ENCODE measurements at places on chromosomes 11 and 22.

- DNase-seq, result no peak
Measured at GRCh38 chr11:111335549-111335948, 37.2 kb downstream of the POU2AF3 start.

DNA sequence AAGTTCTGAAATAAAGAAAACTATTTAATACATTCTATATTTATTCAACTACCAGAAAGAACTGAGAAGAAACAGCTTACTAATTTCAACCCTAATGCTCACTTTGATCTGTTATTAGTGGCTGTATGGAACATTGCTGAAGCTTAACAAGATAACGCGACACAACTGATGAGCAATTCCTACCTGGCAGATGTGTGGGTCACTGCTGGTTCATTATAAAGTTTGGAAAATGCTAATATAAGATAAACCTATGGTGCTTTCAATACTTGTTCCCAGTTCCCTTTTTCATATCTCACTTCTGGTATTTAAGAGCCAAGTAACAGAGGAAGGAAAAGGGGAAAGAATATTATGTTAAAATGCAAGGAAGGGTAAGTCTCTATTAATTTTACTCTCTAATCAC is 10.5 kb downstream of the CTSC start:
- no peak for DNase-seq

DNA sequence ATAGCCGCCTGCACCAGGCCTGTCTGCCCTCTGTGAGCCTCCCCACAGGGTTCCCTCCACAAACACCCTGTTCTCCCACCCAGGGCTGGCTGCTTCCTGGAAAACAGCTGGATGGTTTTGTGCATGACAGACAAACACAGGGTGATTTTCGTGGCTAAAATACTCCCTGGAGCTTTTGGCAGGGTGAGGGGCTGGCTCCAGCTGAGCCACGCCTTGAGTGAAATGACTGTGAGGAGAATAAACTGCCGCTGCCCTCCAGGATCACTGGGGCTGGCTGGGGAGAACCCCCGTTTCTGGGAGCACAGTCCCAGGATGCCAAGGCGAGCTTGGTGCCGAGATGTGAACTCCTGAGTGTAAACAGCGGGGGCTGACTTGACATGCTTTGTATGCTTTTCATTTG is 20.3 kb upstream of the PPP6R3 start:
- DNase-seq, result no peak

DNA sequence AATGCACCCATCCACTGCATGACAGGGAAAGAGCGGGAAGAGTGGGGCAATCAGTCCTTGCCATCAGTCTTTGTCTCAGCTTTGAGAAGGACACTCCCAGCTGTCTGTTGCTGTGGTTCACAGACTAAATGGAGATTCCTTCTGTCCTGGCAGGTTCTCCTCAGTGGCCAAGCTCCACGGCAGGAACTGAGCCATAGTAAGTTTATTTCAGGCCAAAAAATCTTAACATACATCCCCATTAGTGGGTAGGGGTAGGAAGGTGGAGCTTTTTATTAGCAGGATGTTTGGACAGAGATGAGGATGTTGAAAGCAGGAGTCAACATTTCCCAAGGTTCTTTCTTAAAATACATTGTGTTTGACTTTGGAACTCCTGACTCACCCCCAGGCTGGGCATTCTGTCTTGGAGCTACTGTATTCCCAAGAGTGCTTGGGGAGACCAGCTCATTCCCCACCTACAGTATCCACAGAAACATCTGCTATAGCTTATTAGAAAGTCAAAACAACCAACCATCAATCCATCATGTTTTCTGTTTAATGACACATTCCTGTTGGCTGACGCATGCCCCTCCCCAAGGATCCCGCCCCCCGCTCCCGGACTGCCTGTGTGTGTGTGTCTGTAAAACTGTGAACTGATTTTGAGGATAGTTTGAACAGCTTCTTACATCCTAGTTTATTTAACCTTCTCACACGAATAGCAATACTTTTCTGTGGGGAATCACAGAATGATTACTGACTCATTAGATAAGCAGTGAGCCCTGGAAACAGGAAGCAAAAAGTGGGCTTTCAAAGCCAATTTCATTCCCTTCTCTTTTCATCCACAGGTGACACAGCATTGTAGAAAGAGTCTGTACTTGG is 109.5 kb downstream of the CCDC81 start:
- DNase-seq, result no peak

DNA sequence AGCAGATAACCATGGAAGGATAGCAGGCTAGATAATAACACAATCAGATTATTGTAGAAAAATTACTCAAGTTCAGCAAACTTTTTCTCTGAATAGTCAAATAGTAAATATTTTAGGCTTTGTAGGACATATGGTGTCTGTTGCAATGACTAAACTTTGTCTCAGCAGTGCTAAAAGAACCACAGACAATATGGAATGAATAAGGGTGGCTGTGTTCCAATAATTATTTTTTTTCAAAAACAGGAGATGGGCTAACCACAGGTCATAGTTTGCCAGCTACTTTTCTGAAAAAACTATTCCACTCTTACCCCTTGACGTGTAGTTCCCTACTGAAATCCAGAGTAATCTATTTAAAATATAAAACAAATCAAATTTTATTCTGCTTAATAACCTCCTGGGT is 153.9 kb upstream of the LRRC4C start:
- DNase-seq, result no peak

GRCh38 chr11:93700830-93701229 is 39.3 kb downstream of the CEP295 start:
- DNase-seq, result no peak

DNA sequence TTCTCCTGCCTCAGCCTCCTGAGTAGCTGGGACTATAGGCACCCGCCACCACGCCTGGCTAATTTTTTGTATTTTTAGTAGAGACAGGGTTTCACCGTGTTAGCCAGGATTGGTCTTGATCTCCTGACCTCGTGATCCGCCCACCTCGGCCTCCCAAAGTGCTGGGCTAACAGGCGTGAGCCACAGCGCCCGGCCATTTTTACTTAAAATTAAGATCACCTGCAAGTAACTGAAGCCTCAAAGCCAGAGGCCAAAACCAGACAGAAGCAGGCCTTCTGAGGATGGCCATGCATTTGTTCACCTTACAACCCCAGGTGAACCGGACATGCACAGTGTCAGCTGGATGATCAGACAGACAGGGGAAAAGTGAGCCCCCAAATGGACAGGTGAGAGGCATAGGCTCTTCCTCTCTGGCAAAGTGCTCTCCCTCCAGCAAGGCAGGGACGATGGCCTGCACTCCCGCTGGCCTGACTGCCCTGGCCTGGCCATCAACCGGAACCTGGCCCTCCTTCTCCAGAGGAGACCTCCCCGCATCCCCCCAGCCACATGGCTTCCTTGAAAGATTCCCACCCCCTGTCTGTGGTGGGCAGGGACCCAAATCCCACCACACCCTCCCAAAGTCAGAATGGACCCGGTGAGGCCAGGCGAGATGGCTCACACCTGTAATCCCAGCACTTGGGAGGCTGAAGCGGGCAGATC is 25.9 kb downstream of the APOBEC3H start:
- DNase-seq, result no peak

- no peak for DNase-seq
Measured at GRCh38 chr11:118661425-118662301, 17.8 kb downstream of the TREH start.

- no peak for DNase-seq
Measured at GRCh38 chr11:119671051-119671450, 57.9 kb downstream of the NECTIN1 start.

DNA sequence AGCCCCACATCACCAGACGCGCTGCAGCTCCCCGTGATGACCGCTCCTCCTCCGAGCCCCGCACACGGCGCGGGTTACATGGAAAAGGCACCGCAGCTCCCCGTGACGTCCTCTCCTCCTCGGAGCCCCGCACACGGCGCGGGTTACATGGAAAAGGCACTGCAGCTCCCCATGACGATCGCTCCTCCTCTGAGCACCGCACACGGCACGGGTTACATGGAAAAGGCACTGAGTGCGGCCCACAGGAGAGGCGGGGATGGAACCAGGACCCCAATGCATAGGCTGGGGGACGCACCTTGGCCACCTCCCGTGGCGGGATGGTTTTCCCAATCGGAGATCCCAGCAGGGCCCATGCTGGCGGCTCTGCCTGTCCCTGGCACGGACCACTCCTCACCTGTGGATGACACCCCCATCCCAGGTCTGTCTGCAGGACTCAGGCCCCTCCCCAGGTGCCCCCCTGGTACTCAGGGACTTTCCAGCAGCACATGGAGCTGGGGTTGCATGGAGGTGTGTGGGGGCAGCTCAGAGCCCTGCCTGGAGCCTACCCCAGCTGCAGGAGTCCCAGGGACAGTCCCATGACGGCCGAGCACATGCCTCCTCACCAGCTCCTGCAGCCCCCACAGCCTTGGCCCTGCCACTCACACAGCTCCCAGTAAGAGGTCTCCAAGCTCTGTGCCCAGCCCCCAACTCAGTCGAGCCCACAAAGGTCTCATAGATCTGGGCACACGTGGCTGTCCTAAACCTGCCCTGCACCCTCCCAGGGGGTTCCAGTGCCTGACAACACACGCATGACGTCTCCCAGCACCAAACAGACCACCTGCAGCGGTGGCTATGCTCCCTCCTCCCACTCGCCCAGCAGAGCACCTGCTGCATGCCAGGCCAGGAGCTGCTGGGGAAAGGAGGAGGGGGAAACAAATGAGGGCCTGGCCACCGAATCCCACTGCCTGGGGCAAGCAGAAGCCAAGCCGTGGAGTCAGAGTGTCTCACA is 166.6 kb downstream of the BRD1 start:
- no peak for DNase-seq

- DNase-seq, result peak; percentile 10
Measured at GRCh38 chr11:69337211-69337721, 43.3 kb downstream of the MYEOV start.

DNA sequence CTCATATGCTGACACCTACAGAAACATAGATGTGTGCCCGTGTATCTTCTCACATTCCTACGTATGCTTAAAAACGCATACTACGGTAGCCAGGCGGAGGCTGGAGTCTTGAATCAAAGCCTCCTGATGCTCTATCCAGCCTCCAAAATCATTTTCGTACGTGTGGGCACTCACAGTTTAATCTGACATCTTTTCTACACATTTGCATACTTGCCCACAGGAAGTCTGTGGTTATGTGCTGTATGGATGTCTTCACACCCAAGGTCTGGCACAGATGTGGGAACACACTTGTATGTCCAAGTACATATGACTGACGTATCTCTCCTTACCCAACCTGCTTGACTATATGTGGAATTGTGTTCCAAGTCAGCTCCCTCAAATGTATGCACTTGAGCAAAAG is 561.8 kb upstream of the CADM1 start:
- no peak for DNase-seq

DNA sequence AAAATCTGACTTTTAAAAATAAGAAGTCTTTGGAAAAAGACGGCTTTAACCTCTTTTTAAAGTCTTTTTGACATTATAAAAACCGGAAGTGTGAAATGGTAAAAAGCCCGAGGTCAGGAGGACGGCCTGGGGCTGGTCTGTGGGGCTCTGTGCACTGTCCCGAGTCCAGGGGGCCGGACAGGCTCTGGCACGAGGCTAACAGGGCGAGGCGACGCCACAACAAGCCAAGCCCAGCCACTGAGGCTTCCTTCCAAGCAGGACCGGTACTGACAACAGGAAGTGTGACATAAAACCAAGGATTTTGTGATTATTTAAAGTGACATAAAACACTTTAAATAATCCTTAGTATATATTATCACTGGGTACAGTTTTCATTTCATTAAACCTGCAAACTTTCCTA is 39.2 kb downstream of the BRD1 start:
- DNase-seq, result no peak

- DNase-seq, result no peak
Measured at GRCh38 chr11:24688981-24689380, 192.1 kb downstream of the LUZP2 start.

- no peak for DNase-seq
Measured at GRCh38 chr11:84061726-84062125, 775.6 kb upstream of the CCDC90B start.

GRCh38 chr22:44201665-44202064 is 20.9 kb downstream of the PARVG start:
- DNase-seq, result no peak

GRCh38 chr11:48093323-48093722 is 113.0 kb downstream of the PTPRJ start:
- no peak for DNase-seq

GRCh38 chr11:119634301-119634700 is 94.7 kb downstream of the NECTIN1 start:
- no peak for DNase-seq

- DNase-seq, result no peak
Measured at GRCh38 chr11:10349806-10350205, 44.9 kb downstream of the ADM start.

DNA sequence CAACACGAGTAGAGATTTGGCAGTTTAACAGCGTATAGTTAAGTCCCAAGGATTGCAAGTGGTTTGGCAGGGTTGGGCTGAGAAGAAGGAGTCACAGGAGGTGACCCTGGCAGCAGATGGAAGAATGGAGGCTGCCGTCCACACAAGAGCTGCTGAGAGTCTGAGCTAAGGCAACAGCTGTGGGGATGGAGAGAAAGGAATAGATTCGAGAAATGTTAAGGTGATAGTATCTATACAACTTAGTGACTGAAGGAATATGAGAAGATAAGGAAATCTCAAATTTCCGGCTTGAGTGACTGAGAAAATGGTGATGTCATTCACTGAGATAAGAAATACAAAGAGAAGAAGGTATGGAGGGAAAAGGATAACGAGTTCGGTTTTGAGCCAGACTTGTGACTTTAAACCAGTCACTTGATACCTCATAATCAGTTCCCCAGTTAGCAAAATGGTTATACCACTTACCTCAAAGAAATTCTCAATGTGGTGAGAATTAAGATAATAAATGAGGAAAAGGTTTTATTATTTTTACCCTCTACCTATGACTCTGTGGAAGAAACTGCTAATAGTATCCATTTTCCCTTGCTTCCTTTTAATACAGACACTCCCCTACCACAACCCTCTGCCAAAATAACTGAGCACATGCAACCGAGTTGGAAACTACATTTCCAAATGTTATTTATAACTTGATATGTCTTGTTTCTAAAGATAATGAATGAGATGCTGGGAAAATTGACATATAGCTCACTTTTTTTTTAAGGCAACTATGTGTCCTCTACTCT is 30.7 kb downstream of the FAM168A start:
- DNase-seq, result no peak

- no peak for DNase-seq
Measured at GRCh38 chr11:10298342-10298741, 4.3 kb upstream of the SBF2 start.

GRCh38 chr22:22711532-22711913 is 67.1 kb downstream of the GGTLC2 start:
- no peak for DNase-seq

- DNase-seq, result no peak
Measured at GRCh38 chr22:24090581-24090980, 79.5 kb downstream of the CABIN1 start.

GRCh38 chr11:119067371-119068222 is at the start of gene VPS11:
TSS of gene VPS11 (plus strand) at chr11:119067818. CDS start at chr11:119067824, 6 bp downstream.
- DNase-seq, result peak; percentile 97

- DNase-seq, result no peak
Measured at GRCh38 chr22:39721206-39722031, 150.9 kb downstream of the CACNA1I start.

DNA sequence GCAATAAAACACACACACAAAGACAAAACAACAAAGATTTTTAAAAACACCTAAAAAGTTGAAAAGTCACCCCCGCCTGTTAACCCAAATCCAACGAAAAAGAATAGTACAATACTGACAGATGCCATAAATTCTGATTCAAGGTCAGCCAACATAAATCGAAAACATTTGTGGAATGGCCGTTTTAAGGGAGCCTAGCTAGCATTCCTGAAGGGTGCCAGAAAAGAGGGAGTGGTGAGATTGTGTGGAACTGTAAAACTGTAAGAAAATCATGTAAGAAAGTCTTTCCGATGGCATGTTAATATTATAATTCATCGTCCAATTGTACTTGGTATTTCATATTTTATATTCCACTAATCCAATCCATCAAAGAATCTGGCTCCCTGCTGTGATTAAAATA is 75.1 kb downstream of the RAB38 start:
- no peak for DNase-seq

GRCh38 chr11:115716601-115717529 is 212.7 kb upstream of the CADM1 start:
- no peak for DNase-seq
